Femur (tissue), 1 donor: ENCODE measurements at places on chromosomes 6 and 20.
A peak's percentile ranks its signal among the peaks of the same experiment; 100 is the strongest.

DNA sequence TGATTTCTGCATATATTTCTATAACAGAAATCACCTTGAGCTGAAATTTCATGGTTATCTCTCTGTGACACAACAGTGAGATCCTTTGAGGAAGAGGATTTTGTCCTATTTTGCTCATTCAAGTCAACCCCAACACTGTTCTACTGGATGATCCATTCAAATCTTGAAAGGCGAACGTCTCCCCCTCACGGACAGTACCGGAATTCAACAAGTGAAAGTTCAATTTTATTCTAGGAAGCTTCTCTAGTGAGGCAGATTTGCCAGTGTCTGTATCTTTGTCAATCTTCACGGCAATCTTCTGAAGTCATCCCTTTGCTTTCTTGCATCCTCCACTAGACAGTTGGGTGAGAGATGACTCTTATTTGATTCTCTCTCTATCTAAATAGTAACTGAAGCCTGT, 91.7 kb upstream of the PDE7B start:
- no peak for DNase-seq

DNA sequence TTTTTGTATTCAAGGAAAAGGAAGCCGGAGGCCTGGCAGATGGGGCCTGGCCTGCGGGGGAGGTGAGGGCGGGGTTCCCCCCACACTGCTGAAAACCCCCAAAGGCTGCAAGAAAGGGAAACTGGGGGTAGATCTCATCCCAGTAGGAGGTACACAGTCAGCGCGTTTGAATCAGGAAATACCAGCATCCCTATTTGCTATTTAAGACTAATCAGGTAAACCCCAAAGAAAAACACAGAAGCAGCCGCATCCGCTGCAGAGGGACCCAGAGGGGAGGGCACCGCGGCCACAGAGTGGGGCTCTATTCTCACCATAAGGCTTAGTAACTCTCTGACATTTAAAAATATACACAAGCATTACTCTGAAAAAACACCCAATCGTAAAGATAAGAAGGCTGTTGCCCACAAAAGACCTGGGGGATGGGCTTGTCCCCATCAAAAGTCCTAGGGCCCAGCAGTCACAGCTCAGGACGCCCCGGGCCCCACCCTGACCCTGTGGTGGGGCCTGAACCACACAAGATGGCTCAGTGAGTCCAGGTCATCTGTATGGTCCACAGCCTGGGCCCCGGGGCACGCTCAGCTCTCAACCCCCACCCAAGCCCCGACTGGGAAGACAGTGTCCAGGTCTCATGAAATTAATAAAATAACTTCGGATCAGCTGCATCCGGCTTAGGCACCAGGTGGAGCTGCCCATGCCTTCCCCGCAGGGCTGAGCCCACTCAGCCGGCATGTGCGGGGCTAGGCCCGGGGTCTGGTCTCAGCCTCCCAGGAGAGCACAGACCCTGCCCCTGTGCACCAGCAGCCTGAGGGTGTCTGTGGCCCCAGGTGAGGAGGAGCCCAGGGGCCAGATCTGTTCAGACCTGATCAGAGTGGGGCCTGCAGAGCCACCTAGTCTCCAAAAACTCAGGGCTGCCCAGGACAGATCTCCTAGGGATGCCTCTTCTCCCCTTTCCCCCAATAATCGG, 31.0 kb downstream of the KCNQ2 start:
- DNase-seq: no peak

DNA sequence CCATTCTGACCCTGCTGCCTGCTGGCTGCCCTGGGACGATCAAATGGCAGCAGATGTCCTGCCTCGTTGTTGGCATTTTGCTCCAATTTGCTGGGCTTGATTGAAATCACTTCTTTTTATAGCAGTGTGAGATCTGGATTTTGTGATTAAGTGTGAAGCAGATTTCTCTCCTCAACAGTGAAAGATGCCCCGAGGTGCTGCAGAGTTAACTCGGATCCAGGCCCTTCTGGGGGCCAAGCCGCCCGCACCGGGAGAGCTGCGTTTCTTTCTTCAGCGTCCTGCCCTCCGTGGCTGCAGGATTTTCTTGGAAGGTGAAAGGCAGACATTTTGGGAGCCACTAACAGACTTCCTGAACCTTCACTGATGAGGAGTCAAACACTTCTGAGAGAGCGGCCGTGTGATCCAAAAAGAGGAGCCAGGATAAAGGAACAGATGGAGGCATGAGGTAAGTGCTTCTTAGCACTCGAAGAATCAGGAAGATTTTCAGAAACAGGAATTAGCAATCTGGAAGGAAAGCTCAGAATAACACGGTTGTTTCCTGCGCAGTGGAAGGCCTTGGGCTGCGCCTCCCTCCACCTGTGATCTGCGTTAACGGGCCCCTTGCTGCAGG, 139.5 kb upstream of the AFDN start:
- DNase-seq: no peak

GRCh38 chr20:53950031-53950430, 120.4 kb downstream of the BCAS1 start:
- DNase-seq: no peak

- DNase-seq: no peak
These were observed 29.6 kb downstream of the ZKSCAN8 start for GRCh38 chr6:28171271-28171670.

DNA sequence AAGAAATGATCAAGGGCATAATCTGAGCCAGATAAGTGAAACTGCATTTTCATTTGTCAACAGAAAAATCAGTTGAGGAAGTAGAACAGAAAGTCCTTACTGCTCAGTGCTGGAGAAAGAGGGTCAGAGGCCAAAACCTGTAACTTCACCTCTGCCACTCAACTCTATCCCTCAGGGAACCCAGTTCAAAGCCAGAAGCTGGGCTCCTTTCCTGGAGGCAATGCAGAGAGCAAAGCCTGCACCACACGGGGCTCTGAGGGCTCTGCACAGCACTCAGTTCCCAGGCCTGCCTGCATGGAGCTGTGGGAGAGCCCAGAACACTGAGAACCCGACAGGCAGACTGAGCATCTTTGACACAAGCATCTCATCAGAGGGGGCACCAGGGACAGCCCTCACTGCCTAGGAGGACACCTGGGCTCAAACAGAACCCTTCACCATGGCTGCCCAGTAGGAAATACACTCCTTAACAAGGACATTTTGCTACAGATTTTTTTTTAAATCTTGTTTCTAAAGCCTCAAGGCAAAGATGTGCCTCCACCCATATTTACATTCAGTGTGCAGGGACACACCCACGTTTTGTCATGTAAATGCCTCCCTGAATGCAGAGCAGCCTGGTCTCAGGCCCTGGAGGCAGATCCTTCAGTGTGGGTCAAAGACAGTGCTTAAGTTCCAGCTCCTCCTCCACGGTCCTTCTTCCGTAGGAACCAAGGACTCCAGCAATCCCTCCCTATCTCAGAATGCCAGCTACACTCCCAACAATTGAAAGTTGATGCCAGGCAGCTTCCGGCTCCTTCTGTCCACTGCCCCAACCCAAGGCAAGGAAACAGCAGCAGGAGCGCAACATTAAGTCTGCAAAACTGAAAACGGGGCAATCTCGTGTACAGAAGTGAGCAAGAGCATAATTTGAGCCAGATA, 6.6 kb downstream of the RNASET2 start:
- DNase-seq: no peak

- DNase-seq: no peak
These were observed 15.6 kb upstream of the MRGBP start for GRCh38 chr20:62780696-62781095.

GRCh38 chr20:44526129-44526528, 4.3 kb upstream of the SERINC3 start:
- DNase-seq: no peak

- DNase-seq: peak; percentile 26
These were observed 18.4 kb downstream of the CTNNBL1 start for GRCh38 chr20:37711994-37712964.

GRCh38 chr6:15945593-15946159, 183.2 kb upstream of the MYLIP start:
- no peak for DNase-seq

DNA sequence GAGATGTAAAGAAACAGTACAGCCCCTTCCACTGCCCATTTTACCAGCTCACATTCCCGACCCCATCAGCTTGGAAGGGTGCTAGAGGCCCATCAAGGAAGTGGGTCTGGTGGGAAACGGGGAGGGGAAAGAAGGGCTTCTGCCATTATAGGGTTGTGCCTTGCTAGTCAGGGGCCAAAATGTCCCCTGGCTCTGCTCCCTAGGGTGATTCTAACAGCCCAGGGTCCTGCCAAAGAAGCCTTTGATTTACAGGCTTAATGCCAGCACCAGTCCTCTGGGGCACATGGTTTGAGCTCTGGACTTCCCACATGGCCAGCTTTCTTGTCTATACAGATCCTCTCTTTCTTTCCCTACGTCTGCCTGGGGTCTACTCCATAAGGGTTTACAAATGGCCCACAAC, 10.6 kb upstream of the ZNF76 start:
- no peak for DNase-seq

GRCh38 chr6:47278545-47278944, 31.2 kb downstream of the TNFRSF21 start:
- no peak for DNase-seq

- no peak for DNase-seq
These were observed 168.8 kb downstream of the CD24 start for GRCh38 chr6:106805771-106806170.

- DNase-seq: no peak
These were observed 273.0 kb downstream of the CDH4 start for GRCh38 chr20:61524951-61525666.

- DNase-seq: no peak
These were observed 9.8 kb downstream of the ADRM1 start for GRCh38 chr20:62312662-62312977.

GRCh38 chr20:20992686-20993360, 113.3 kb downstream of the LINC00237 start:
- no peak for DNase-seq

GRCh38 chr20:58746620-58747019, 54.0 kb downstream of the NPEPL1 start:
- DNase-seq: peak; percentile 52

DNA sequence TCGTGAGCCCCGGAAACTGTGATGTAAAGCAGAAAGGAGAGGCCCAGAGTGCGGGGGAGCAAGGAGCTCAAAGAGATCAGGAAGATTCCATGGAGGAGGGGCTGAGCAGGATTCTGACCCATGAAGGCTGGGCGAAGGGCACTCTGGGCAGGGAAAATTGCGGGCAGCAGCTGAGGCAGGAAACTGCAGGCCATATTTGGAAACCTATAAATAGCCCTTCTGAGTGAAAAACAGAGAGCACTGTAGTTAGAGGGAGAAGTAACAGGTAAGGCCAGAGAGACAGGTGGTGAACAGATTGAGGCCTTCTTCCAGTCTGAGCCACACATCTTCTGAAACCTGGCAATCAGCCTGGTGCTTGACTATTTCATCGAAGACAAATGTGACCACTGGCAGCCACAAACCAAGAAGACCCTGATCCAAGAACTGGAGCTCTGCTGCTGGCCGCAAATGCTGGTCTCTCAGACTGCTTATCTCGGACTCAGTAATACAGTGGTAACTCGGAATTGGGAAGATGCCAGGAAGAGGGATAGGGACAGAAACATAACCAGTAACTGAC, 14.1 kb upstream of the BEND3 start:
- peak; percentile 43 for DNase-seq

DNA sequence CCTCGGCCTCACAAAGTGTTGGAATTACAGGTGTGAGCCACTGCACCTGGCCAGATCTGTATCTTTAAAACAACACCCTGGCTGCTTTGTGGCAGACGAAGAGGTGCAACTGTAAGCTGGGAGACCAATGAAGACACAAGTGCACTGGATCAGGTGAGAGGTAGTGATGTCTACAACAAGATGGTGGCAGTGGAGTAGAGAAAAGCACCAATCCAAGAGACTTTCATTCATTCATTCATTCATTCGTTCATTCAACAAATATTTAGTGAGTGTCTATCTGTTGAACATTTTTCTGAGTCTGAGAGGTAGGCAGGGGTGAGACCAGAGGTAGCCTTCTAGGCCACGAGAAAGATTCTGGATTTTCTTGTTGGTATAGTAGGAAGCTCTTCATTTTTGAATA, 36.9 kb upstream of the TTPAL start:
- no peak for DNase-seq

DNA sequence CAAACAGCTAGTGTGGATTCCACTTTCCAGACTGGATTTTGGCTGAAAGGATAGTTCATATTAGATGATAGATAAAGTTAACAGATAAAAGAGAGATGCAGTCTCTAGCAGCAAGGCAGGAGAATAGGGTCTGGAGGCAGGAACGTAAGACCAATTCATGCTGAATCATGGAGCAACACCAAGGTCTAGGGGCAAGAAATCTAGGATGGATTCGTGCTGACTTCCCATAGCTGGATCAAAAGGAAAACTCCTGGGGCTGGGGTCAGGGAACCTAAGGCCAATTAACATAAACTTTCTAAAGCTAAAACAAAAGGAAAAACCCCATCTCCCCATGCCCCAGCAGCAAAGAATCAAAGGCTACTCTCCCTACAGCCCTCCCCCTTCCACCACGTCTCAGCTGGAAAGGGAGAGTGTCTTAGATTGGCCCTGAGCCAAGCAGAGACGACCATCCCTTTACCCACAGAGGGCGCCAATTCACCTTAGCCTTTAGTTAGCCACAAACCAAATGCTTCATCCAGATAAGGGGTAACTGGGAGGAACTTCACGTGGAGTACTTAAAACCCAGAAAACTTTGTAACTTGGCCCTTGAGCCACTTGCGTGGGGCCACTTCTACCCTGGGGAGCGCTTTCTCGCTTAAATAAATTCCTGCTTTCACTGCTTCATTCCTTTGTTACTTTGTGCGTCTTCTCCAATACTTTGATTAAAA, 7.6 kb downstream of the TREM1 start:
- peak; percentile 62 for DNase-seq

DNA sequence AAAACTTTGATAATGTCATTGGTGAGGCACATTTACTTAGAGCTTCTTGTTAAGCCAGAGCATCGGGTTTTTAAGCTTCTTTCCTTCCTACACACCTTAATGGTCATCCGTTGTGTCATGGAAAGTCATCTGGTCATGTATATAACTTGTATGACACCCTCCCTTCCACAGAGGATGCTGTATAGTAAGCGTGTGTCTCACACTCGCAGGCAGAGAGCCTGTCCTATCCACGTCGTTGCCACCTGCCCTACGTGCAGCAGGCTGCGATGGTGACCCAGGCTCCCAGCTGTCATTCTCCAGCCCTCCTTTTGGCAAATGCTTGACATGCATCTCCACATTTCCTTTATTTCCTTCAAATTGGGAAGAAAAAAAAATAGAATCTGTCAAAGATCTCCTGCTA, 85.6 kb downstream of the MYB start:
- DNase-seq: no peak

- peak; percentile 38 for DNase-seq
These were observed 532.0 kb downstream of the BCKDHB start for GRCh38 chr6:80638213-80639055.

GRCh38 chr6:20001286-20001685, 164.1 kb downstream of the ID4 start:
- no peak for DNase-seq

- no peak for DNase-seq
These were observed 40.8 kb downstream of the CHD6 start for GRCh38 chr20:41577129-41578009.
